Bladder microvascular endothelial cell (primary cell): ENCODE measurements at places on chromosomes 4 and X. TPM values are rescaled to one million over a fixed set of nuclear protein-coding genes. Genes with fewer than 3 reads are reported as not detected.

The CCSER1 gene
- 1.1 and 1.8 TPM in 2 replicates for total RNA-seq

The UGT8 gene
- total RNA-seq = not detected in 2 replicates

The KDR gene
- 209 and 260 TPM in 2 replicates for total RNA-seq

The ANKRD50 gene
- 21.5 and 149 TPM in 2 replicates for total RNA-seq

The TRIM60 gene
- total RNA-seq = not detected in 2 replicates

The LRRC66 gene
- total RNA-seq = 0.16 and 0.50 TPM in 2 replicates

The EXOC1L gene
- total RNA-seq = not detected in 2 replicates

The RTL5 gene
- 0.16 and 1.1 TPM in 2 replicates for total RNA-seq

The PLK4 gene
- total RNA-seq = 14.0 and 17.5 TPM in 2 replicates

The MSX1 gene
- 4.2 and 7.9 TPM in 2 replicates for total RNA-seq

The GPR50 gene
- total RNA-seq = not detected in 2 replicates

The VCX3B gene
- not detected in 2 replicates for total RNA-seq

The RGS12 gene
- total RNA-seq = 44.0 and 96.4 TPM in 2 replicates

The TMEM271 gene
- not detected in 2 replicates for total RNA-seq
